Endothelial cell of umbilical vein (primary cell): ENCODE measurements at places on chromosomes 12 and 14. TPM values are rescaled to one million over a fixed set of nuclear protein-coding genes. Genes with fewer than 3 reads are reported as not detected.

DNA sequence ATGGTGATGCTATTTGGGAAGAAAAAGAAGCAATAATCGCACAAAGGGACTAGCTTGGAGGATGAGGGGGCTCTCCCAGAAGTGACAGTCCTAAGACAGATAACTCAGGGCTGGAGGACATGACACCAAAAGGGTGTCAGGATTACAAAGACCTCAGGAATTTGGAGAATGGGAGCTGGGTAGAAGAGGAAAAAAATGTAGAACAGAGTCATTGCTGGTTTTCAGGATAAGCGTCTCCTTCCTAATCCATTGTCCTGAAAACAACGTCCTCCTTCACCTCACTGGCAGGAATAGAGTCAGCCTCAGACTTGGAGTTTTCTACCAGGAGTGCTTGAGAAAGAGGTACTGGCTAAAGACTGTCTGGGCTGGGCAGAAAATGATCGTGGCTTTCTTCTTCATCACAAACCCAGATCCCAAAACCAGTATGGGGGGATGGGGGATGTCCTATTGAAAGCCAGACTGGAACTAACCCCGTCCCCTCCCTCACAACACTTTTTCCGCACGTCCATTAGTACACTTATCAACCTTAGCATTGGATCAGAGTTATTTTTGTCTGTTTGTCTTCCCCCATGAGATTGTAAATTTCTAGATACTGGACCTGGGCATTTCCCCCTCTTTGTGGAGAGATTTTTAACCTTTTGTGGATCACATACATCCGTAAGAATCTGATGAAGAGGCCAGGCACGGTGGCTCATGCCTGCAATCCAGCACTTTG, 14.3 kb downstream of the B4GALNT3 start:
- DNase-seq: no peak

PDE3A gene
- 12.9 and 14.0 TPM in 2 replicates for polyA plus RNA-seq

- no peak for DNase-seq
Measured at GRCh38 chr12:27338473-27338872, 5.8 kb downstream of the BMAL2 start.

C12orf76 gene
- 12.9 and 17.1 TPM in 2 replicates for polyA plus RNA-seq

DNA sequence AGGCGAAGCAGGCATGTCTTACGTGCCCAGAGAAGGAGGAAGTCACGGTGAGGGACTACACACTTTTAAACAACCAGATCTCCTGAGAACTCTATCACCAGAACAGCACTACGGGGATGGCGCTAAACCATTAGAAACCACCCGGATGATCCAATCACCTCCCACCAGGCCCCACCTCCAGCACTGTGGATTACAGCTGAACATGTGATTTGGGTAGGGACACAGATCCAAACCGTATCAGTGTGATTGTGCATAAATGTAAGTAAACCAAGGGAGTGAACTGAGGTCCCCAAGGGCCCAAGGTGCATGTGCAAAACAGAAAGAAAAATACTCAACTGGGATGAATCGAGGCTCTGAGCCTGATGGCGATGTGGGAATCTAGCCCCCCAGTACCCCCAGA, 134.2 kb downstream of the DICER1 start:
- no peak for DNase-seq

C14orf119 gene
- 60.5 and 78.7 TPM in 2 replicates for polyA plus RNA-seq

HOXC12 gene
- not detected in 2 replicates for polyA plus RNA-seq

DNA sequence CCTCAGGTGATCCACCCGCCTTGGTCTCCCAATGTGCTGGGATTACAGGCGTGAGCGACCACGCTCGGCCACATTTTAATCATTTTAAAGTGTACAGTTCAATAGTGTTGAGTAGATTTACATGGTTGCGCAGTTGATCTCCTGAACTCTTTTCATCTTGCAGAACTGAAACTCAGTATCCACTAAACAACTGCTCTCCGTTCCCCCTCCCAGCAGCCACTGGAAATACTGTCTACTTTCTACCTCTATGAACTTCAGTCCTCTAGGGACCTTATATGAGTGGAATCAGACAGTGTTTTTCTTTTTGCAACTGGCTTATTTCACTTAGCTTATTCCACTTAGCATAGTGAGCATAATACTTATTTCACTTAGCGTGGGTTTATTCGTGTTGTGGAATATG, 53.7 kb downstream of the KCTD10 start:
- DNase-seq: no peak

DNA sequence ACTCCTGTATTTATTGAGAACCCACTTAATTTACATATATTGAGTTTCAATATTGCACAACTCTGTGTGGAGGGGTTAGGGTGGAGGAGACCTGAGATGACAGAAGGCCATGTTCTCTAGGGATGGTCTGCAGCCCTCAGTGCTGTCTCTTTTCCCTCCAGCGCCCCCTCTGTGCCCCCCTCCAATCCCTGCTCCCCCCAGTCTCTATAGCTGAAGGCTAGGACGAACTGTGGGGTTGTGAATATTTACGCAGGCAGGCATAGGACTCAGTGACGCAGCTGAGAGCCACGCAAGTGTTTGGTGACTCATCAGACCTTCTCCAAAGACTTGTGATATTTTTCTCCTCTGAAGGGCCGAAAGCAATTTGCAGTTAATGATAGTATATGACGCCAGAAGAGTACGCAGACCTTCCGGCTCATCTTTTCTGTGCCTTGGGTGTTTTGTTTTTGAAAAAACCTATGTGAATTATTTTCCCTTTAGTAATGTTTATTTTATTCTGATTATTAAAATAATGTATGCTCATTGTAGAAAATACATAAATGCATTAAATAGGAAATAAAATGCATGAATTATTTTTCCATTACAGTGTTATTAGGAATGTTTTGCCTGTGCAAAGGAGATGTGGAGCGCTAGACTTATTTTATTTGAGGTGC, 85.3 kb downstream of the SLC25A47 start:
- no peak for DNase-seq

DNA sequence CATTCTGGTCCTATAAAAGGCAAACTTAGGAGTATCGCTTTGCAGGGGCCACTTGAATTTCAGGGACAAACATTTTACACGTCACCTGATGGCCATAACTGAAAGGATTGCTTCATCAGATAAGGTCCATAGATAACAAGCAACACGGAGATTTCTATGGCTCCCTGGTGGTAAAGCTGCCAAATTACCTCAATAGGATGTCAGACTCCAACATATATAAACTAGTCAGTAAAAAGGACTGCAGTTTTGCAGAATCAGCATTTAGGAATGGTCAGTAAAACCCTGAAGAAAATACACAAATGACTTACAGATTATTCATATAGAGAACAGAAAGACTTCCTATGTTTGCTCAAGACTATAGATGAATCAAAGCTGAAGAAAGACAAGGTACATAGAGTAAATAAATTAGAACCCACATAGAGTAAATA, 66.1 kb upstream of the GRIP1 start:
- DNase-seq: no peak

DNA sequence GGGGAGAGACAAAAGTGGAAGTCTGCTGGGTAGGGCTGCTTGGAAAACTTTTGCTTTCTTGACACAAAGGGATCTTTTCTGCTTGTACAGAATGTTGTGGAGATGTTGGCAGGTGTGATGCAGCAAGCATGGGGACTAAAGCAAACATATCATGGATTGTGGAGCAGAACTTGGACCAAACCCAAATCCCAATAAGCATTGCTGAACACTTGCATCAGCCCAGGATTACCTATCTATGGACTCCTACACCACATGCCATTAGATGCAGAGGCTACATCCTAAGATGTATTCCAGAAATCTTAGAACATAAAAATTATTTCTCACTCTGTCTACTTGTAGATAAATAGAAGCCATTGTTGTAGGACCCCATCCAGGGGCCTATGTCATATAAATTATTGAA, 44.7 kb upstream of the RERG start:
- no peak for DNase-seq

- no peak for DNase-seq
Measured at GRCh38 chr14:70748422-70748821, 60.9 kb downstream of the MAP3K9 start.

GRCh38 chr12:104546575-104546974, 89.8 kb downstream of the CHST11 start:
- peak; percentile 13 for DNase-seq

SLC7A8 gene
- polyA plus RNA-seq: 0.76 and 0.88 TPM in 2 replicates

IFNG-AS1 gene
- polyA plus RNA-seq: not detected in 2 replicates

DNA sequence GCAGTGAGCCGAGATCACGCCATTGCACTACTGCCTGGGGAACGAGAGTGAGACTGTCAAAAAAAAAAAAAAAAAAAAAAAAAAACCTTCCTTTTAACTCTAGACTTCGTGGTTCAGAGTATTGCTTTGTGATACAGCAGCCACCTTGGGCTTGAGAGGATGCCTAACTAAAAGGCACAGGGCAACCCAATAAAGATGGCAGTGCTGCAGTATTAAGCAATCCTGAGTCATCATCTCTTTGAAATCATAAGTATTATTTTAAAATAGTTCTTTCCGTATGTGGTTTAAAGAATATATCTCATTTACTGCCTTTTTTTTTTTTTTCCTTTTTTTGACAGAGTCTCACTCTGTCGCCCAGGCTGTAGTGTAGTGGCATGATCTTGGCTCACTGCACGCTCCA, 116.1 kb downstream of the PLEKHA5 start:
- no peak for DNase-seq

DNA sequence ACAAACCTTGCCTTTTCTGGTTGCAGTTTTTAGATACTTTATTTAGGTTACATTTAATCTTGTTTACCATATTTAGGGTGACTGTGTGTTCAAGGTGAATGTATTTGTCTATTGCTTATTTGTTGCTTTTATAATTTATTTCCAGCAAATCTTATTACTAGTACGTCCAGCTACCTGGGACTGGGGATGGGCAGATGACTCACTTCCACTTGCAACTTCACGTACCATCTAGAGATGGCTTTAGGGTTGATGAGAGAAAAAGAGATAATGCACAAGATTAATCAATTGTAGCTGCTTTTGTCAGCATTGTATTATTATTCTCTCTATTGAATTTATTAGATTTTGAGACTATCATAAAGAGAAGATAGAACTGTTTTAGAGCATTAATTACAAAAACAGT, 5.1 kb downstream of the MIPOL1 start:
- DNase-seq: no peak

DNA sequence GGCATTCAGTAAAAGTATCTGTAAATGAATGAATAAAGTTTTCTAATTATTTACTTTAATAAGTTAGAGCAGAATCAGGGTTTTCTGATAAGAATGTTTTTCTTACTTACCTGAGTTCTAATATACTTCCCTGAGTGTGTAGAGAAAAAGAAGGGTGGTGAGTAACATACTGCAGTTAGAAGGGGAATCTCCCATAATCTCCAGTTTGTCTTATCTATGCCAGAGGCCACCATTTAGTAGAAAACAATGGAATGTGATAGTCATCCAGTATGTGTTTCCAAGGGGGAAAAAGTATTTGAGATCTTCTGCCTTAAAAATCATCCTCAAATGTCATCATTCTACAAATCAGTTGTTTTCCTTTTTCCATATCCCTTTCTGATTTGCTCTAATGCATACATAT, 56.5 kb upstream of the PAWR start:
- no peak for DNase-seq

LRP1-AS gene
- not detected in 2 replicates for polyA plus RNA-seq

- DNase-seq: peak; percentile 92
Measured at GRCh38 chr12:6423267-6424007, 21.3 kb upstream of the CD27 start.

DNA sequence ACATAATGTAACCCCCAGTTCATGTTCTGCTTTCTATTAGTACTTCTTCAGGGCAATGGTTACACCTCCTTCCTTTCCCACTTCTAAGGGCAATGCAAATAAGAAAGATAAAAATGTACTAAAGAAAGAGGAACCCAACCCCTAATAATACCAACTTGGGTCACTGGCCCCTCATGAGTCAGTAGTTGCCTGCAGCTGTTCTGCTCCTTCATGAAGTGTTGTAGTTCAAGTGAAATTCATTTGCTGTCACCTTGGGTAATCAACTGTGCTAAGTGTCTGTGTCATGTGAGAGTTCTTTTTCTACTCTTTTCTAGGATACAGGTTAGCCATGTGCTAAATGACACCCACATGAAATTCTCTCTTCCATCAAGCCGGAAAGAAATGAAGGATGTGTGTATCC, 91.8 kb downstream of the PLXNC1 start:
- DNase-seq: no peak

RAPGEF3 gene
- polyA plus RNA-seq: 30.8 and 34.5 TPM in 2 replicates

EPS8 gene
- 7.2 and 8.4 TPM in 2 replicates for polyA plus RNA-seq

RIMKLB gene
- polyA plus RNA-seq: 29.9 and 35.5 TPM in 2 replicates

RERG gene
- polyA plus RNA-seq: not detected in 2 replicates

ACRBP gene
- polyA plus RNA-seq: 5.5 and 5.7 TPM in 2 replicates

ANKRD33 gene
- 0.80 and 0.92 TPM in 2 replicates for polyA plus RNA-seq

GRCh38 chr12:43858096-43858495, 22.2 kb downstream of the TMEM117 start:
- DNase-seq: no peak

DNA sequence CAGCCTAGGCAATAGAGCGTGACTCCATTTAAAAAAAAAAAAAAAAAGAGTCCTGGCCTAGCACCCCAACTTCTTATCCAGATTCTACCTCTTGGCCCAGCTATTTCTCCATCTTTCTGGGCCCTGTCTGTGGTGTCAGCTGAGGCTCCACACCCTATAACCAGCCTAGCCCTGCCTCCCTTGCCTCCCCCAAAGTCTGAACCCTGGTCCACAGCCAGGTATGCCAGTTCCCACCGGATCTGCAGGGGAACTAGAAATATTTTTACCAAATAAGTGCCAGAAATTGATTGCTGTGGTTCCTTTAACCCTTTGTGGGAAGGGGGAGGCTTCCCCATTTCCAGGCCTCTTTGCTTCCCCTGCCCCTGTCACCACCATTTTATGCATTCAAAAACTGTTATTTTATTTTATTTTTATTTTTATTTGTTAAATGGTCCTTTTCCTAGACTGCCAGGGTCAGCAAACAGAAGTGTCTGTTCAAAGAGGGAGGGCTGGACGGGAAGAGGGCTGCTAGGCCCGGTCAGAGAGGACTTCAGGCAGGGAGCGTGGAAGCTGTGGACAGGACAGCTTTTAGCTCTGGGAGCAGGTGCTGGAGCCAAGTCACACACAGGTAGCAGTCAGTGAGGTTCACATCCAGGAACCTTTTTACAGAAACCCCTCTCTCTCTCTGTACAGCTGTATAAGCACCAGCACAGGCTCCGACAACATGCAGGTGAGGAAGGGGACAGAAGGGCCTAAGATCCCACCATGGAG, 23.2 kb downstream of the TTC9 start:
- no peak for DNase-seq

DNA sequence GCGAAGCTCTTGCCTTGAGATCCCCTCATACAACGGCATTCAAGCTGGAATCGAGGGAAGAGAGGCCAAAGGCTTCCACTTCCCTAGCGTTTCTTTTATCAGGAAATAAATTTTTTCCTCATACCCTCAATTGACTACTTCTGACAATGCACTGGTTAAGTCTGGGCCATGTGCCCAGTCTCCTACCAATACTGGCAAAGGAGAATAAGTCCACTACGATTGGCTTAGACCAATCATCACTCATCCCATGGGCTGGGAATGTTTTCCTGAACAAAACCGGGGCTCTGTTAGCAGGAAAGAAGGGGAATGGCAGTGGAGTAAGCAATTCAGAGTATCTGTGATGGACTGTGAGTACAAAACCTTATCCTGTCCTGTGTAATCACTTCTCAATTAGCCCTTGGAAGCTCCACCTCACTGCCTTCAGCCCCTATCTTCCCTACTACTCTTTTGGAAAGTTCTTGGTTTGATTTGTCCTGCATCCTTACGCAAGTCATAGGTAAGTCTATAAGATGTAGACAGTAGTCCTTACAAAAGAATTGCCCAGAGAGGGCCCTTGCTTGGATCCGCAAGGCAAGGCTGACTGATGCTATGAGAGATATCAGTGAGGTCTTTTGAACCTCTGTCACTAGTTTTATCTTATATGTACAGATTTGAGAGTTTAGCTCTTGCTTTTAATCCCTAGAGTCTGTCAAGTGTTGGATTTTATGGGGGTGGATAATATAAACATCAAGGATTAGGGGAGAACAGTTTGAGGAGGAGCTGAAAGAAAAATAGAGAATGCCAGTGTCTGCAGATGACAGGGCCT, 36.3 kb upstream of the CDK17 start:
- peak; percentile 92 for DNase-seq

TMEM121 gene
- polyA plus RNA-seq: 7.7 and 13.1 TPM in 2 replicates

ACSS3 gene
- polyA plus RNA-seq: 0.12 and 0.14 TPM in 2 replicates

PMCH gene
- polyA plus RNA-seq: 0.19 and 0.22 TPM in 2 replicates
